GM04503 (cell line): ENCODE measurements at places on chromosomes 3 and 15.

DNA sequence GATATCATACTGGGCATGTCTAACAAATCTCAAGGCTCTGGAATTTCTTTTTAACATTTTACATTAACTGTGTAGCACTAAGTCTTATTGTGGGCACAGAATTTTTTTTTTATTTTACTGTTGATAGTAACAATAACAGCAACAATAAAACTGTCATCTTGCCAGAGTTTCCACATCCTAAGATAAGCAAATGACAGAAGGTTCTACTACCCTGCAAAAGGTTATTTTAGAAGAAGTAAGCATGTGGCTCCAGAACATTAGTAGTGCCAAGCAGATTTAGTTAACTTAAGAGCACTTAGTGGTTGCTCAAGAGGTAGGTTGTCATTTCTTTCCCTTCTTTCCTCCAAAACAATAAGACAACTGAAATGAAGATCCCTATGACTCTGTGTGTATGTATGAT, 743.0 kb upstream of the CBLB start:
- no peak for DNase-seq

DNA sequence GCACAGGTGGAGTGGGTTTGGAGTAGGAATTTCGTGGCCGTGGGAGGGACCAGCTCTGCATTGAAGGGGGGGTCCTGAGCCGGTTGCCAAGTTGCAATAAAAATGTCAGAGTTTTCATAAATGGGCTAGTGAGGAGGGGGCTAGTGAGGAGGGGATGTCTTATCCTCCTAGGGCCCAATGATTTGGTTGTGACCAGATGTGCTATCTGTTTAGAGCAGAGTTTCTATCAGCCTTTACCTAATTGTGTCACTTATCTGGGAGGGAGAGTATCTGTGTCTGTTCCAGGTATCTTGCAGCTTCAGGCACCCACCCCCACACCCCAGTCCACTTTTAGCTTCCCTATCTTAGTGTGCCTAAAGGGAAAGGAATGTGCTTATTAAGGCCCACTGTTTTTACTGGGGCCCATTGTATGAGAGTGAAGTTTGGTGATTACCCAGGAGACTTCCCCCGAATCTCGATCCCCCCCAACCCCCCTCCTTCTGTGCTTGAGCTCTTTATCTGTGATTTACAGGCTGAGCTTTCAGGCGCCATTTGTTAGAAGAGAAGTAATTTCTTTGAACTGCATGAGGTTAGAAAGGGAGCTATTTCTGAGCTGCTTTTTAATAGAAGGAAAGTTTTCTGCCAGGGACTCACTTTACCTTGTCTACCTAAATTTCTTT, 42.6 kb downstream of the PPCDC start:
- DNase-seq = no peak

GRCh38 chr3:11154036-11154952, at the start of gene HRH1:
TSS of gene HRH1 (plus strand) at chr3:11154493. CDS start at chr3:11259038, 104,545 bp downstream.
- no peak for DNase-seq

DNA sequence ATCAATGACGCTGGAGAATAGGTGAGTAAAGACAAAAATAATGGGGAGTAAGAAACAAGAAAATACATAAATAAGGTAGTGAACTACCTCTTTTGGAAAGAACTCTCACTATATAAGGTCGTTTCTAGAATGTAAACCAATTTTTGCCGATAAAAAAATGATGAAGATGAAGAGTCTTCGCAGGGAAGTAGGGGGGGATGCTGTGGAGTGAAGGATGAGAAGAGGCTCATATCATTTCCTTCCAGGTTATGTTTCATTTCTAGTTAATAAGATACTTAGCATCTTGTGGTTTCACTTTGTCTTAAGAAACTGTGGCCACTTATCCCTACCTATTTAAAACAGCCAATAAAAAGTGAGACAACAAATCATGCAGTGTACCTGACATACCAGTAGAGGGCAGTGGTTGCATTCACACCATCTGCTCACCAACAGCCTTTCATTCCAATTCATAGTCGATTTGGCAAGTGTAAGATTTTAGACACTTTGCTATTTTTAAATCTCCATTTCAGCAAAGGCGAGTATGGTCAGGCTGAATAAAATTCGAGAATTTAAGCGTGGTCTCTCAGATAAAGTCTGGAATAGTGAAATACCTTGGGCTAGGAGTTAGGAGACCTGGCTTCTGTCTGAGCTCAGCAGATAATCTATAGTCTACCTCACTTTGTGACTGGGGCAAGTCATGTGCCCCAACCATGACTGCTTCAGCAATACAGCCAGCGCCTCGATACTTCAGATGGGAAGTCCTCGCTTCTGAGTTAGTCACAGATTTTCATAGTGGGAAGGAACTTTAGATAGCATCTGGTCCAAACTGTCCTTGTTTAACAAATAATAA, 28.9 kb upstream of the ICE2 start:
- peak; percentile 37 for DNase-seq

DNA sequence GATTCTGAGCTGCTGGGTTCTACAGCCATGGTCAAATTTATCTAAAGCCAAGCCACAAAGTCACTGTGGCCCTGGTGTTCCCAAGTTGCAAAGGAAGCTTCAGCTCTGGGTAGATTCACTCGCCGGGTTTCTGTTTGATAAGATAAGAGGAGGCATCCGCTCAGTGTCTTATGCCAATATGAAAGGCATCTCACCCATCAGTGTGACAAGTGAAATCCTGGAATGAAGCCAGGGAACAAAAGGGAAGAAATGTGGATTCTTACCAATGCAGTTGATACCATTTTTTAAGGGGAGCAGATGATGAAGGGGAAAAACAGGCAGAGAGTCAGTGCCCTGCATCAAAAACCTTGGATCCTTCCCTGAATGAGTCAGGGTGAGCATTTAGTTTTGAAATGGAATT, 2.8 kb upstream of the CPNE4 start:
- DNase-seq = no peak

DNA sequence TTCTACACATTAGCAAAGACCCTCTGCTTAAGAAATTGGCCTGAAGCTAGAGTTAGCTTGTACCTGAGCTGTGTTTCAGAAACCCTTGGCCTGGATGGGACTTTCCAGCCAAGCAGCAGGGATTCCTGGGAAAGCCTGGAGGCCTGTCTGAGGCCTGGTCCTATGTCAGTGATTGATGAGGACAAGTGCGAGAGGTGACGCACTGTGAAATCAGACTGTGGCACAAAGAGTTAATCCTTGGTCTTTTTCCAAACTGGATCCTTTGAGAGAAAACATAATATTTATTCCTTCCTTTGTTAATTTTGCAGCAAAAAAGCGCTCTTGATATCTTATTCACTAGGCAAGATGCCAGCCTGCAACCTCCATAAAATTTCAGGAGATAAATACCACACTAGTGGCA, 225.0 kb upstream of the ATP11B start:
- DNase-seq = no peak

GRCh38 chr15:40691737-40692136, 3.2 kb upstream of the RAD51 start:
- no peak for DNase-seq

DNA sequence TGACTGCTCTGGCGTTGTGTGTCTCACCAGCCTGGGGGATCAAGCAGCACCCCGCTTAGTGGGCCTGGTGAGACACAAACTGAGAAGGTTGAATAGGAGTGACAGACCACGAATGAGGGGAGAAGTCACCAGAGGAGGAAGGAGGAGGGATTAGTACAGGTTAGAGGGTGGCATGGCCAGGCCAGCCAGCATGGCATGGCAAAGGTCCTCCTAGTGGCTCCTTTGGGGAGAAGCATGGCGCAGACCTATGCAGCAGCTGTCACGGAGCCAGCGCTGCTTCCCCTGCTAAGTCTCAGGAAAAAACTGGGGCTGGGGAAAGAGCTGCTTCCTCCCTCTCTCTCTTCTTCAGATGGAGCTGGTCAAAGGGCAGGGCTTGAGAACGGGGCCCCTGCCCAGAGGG, 48.6 kb downstream of the ZDHHC3 start:
- no peak for DNase-seq

DNA sequence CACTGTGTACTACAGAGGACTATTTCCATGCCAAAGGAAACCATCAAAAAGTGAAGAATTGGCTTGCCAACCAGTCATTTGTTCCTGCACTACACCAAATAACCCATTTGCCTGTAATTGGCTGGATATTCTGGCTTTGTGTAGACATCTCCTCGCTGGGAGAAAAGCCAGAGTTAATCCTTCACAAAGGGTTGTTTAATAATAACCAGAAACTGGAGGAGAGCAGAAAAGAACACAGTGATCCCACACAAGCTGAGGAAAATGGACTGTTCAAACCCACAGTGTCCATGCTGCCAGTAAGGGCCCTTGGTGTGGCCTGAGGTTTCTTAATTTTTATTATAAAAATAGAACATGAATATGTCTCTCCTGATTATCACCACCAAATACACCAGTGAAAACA, 294.0 kb downstream of the RORA start:
- DNase-seq = no peak

- DNase-seq = no peak
These were observed 323.3 kb downstream of the CLSTN2 start for GRCh38 chr3:140258222-140258724.

- DNase-seq = no peak
These were observed 35.0 kb downstream of the TNK2 start for GRCh38 chr3:195873281-195873887.

DNA sequence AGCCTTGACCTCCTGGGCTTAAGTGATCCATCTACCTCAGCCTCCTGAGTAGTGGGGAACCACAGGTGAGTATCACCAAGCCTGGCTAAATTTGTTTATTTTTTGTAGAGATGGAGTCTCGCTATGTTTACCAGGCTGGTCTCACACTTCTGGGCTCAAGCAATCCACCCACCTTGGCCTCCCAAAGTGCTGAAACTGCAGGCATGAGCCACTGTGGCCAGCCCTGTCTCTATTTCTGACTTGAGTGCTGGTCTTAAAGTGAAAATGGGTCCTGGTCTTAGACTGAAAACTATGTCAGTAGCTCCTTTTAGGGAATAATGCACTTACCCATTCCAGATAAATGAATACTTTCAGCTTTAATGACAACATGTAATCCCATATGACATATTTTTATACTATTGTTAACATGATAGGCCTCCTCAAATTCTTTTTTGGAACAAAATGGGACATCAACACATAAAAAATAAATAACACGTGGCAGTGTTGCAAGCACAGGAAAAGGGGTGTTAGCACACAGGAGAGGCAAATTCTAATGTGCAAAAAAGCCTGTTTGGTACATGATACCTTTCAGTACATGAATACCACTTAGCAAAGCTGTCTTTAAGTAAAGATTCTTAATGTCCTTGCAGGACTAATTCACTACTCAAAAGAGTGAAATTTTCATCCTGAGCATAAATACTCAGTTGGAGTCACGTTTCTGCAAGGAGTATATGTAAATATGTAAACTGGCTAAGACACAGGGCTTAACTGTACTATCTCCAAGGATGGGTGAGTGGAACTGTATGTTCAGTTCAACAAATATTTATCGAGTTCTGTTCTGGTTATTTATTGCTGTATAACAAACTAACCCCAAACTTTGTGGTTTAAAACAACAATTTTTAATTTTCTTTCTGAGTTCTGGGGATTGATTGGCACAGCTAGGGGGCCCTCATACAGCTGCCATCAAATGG, 194.7 kb downstream of the NR1D2 start:
- no peak for DNase-seq

GRCh38 chr3:26590919-26591484, 31.6 kb upstream of the LRRC3B start:
- no peak for DNase-seq

- no peak for DNase-seq
These were observed 67.9 kb downstream of the IQCH start for GRCh38 chr15:67322481-67322880.

DNA sequence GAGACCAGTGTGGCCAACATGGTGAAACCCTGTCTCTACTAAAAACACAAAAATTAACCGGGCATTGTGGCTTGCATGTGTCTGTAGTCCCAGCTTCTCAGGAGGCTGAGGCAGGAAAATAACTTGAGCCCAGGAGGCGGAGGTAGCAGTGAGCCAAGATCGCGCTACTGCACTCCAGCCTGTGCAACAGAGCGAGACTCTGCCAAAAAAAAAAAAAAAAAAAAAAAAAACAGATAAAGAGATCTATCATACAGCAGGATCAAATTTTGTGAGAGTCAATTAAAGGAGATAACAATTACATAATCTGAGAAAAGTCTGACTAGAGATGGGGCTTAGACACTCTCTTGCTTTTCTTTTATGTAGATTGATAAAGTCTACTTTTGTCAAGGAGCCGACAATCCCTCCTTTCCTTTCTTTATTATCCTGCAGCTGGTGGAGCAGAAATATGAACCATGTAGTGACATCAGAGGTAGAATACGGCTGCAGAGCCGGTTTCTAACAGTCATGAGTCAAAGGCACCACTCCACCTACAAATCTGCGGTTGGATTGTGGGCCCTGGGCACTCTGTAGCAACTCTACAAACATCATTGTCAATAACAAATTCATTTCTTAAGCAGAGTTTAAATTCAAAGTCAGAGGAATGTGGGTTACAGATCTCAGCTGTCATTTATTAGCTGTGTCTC, 9.0 kb downstream of the C2CD4A start:
- DNase-seq = no peak

DNA sequence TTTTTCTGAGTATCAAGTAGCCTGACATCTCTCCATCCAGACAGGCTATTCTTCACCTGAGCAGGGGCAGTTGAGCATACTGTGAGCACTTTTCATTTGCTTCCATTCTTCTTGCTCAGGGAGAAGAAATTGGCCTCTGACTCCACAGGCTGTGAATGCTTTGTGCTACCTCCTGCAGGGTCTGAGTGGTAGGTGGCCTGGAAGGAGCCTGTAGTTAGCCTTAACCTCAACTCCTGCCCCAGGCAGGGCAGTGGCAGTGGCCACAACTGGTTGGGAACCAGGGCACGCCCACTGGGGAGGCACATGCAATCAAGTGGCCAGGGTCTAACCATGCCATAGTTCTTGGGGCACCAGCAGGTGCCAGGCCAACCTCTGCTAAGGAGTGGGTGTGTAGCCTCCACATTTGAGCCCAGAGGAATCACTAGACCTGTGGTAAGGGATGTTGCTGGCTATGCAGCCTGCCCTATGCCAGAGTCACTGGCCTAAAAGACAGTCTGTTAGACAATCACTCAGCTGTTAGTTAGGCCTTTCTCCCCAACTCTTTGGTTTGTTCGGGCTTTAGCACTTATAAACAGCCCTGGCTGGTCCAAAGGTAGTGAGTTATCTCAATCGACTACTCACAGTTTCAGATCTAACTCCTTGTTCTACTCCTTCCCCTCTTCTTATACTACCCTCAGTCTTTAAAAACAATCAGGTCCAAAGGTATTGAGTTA, 7.4 kb downstream of the C3orf62 start:
- DNase-seq = no peak

DNA sequence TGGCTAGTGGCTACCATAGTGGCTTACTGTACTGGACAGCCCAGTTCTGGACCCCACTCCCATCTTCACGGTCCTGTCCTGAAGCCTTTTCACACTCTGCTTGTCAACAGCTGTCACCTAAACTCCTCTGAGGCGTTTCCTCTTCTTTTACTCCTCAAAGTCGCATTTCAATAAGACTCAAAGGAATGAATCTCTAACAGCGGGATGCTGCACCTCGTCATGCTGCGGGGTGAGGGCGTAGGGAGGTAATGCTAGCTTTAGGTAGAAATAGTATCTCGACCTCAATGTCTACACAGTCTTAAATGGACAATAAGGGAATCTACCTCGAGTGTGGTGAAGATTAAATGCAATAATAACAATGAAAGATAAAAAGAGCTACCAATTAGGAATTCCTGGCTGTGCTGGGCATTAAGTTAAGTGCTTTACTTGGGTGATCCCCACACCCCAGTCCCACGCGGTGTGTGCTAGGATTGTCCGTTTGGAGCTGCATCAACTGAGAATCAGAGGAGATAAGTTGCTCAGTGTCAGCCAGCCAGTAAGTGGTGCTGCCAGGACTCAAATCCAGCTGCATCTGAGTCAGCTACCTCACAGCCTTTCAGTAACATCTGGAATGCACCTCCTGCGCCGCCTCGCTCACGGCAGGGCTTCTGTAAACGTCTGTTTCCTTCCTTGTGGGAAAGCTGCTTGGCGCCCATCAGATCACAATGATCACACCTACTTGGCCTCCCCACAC, 14.0 kb downstream of the PLA2G4D start:
- no peak for DNase-seq
